Left forelimb (tissue), 1 donor: ENCODE measurements at places on chromosomes 3 and 15.

GRCh38 chr15:62121273-62122015 is 43.6 kb downstream of the C2CD4B start:
- no peak for DNase-seq

GRCh38 chr15:81747482-81747881 is 298.3 kb downstream of the MEX3B start:
- no peak for DNase-seq

- no peak for DNase-seq
Observed at GRCh38 chr3:142000325-142000870, 124.0 kb downstream of the ATP1B3 start.

- DNase-seq: no peak
Observed at GRCh38 chr3:156489462-156489911, 65.4 kb downstream of the SSR3 start.

- DNase-seq: no peak
Observed at GRCh38 chr3:89159605-89160004, 52.2 kb downstream of the EPHA3 start.

- no peak for DNase-seq
Observed at GRCh38 chr3:160540551-160540950, 24.8 kb downstream of the KPNA4 start.

DNA sequence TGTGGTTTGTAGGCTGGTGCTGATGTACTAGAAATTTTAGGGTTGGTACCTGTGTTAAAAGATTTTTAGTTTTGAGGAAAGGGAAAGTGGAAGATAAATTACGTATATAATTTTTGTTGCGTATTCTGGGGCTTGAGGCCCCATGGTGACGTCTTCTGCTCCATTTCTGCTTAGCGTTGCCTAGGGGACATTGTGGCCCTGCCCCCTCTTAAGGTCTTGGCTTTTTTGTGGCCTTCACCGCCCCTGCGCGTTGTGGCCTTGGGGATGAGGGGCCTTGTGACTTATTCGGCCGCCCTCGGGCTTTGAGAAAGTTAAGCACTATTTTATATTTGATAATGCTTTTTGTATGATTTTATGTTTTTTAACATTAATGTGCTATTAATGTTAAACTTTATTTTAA is 182.0 kb downstream of the KLF13 start:
- no peak for DNase-seq
